Occipital lobe (tissue), 3 donors: ENCODE measurements at places on chromosomes 5 and 9. TPM values are rescaled to one million over a fixed set of nuclear protein-coding genes. Genes with fewer than 3 reads are reported as not detected.

GRCh38 chr5:134523543-134524271 is 1.8 kb upstream of the JADE2 start:
- DNase-seq = no peak

DNA sequence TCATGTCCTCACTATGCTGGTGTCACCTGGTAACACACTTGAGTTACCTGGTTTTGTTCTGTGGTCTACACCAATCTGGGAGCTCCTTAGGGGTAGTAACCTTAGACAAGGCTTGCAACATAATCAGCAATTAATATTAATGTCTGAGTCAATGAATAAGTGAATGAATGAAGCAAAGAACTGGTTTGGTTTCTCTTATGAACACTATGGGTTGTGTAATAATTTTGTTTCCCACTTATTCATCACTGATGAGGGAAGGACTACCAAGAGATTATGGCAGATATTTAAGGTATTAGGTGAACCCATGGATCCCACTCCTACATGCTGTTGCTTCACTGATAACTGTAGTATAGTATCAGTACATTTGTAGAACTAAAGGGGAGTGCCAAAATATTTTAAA is 116.0 kb downstream of the SLC12A2 start:
- no peak for DNase-seq

DNA sequence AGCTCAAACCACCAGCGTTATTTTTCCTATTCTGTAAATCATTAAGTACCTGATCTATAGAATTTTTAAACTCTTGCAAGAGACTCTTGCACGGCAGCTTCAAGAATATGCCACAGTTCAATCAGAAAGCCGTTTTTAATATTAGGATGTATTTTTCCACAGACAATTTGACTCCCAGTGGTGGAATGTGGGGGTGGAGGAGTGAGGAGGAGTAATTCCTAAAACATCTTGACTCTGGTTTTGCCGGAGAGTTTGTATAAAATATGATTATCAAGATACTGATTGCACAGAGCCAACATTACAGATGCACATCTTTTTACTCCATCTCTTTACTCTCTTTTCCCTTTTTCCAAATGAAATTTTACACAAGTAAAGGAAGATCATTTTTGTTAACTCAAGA is 288.3 kb downstream of the ENC1 start:
- DNase-seq = no peak

- DNase-seq = no peak
Measured at GRCh38 chr9:97445119-97445701, 33.3 kb downstream of the TDRD7 start.

DNA sequence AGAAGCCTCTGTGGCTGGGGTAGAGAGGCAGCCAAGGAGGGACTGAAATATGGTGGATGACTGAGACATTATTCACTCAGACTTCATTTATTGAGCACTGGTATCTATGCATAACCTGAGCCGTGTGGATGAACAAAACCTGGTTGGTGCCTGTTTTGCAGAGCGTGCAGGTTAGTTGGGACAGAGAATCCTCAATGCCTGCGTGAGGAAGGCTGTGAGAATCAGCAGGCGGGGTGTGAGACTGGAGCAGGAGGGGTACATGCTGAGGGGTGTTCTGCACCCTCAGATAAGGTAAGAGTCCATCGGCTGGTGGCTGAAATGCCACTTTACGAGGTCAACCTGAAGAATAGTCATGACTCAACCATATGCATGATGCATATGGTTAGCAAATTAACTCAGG is 271.6 kb downstream of the MED10 start:
- DNase-seq = no peak

- DNase-seq = no peak
Measured at GRCh38 chr5:10254686-10255085, 4.6 kb downstream of the CCT5 start.

- DNase-seq = no peak
Measured at GRCh38 chr5:135718151-135718550, 116.3 kb upstream of the SLC25A48 start.

- no peak for DNase-seq
Measured at GRCh38 chr9:6409811-6410210, 3.2 kb upstream of the UHRF2 start.

- DNase-seq = no peak
Measured at GRCh38 chr5:141957367-141957996, 520 bp downstream of the PCDH12 start.

- no peak for DNase-seq
Measured at GRCh38 chr5:127909066-127909465, 174.5 kb upstream of the SLC12A2 start.

DNA sequence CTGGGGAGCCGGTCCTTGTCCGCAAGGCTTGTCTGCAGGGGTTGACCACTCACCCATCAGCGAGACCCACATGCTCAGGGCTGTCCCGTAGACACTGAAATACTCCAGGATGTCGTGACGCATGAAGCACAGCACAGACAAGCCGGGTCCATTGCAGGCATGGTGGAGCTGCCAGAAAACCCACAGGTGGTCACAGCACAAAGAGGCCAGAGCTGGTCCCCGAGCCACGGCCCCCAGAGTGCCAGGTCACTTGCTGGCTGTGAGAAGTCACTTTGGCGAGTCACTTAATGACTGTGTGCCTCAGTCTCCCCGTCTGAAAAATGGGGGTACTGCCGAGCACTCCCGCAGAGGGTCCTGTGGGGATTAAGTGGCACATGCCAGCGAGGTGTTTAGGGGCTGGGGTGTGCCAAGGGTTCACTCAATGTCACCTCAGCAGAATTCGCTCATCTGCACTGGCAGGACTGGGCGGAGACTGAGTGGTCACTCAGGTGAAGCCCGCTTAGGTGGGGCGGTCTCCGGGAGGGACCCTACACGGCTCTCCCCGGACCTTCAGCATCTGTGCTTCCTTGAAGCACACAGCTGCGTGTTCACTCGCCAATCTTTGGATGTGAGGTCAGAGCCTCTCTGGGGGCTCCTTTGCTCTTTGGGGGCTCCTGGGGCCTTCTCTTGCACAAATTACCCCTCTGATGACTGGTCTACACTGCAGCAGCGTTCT is 4.5 kb downstream of the MYMK start:
- no peak for DNase-seq

DNA sequence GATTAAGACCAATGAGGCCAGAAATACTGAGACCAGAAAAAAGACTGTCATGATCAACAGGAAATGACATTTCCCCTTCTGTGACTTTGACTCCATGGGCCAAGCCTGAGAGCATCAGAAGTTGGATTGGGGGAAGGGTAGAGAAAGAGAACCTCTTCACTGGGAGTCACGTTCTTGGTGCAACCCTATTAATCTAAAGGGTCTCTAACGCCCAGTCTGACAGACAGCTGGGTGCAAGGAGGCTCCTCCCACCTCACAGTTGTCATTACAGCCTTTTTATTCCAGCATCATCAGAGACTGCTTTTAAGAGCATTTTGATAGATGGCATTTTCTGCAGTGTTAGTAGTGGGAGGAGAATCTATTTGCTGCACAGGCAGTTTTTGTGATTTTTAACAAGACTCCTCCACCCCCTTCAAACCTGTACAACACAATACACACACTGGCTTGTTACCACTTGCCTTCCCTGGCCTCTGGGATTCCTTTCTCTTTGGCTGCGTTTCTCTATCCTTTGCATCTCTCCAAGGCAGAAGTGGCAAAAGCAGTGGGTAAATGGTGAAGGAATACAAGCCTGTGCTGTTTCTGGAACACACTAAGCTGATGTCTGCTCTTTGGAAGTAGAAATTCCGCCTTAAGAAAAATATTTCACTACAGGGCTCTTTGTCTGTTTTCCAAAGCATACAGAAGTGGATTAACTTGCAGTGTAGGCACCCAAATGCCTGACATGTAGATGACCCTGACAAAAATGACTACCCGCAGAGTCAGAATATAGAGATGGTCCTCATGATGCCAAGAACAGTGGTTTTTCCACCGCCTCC is 310.4 kb upstream of the ZNF608 start:
- DNase-seq = no peak

- DNase-seq = no peak
Measured at GRCh38 chr9:618478-618877, 223.0 kb upstream of the DMRT1 start.

DNA sequence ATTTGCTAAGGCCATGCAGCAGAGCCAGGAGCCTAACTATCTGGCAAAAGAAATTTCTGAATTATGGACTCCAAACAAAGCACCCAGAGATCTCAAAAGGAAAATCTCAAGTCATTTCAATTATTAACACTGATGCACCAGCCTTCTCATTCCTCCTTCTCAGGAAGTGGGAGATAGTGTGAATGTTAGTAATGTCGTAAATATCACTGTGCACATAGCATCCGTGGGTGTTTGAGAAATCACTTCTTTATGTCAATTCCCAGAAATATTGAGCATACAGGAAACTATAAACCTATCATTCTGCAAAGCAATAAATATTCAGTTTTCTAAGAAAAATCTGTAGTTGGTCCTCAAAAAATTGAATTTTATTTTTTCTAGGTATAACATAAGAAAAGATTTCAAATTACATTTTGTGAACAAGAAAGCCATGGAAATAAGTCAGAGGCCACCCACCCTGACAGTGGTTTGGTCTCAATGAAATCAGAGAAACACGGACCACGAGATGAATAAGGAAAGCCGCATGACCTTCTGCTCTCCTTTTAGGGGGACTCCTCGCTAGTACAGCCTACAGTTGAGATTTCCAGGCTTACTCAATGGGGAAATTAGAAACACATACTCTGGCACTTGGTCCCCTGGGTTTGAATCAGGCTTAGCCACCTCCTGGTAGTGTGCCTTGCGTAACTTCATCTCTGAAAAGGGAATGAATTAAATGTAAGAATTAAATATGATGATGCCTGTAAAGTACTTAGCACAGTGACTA is 120.6 kb downstream of the DIRAS2 start:
- no peak for DNase-seq

DNA sequence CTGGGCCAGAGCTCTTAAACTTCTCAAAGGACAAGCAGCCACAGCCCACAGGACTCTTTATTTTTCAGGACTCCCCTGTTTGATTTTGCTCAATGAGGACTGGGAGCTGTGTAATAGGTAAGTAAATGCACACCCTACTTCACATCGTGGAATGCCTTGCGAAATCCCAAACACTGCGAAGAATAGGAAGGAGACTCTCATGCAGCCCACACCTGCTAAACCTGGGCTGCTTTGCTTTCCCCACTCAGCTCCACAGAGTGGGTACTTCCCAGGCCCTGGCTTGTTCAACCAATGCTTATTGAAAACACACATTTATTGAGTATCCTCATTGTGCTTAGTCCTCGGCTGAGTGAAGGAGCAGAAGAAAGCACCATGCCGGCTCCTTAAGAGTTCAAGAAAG is 103.3 kb upstream of the FSTL4 start:
- no peak for DNase-seq

- DNase-seq = no peak
Measured at GRCh38 chr5:111585291-111585690, 73.0 kb upstream of the STARD4 start.

- no peak for DNase-seq
Measured at GRCh38 chr9:68732405-68733020, 27.5 kb downstream of the PIP5K1B start.

- no peak for DNase-seq
Measured at GRCh38 chr5:138160706-138161105, 17.7 kb downstream of the BRD8 start.

GRCh38 chr5:120479066-120479465 is 15.0 kb downstream of the PRR16 start:
- no peak for DNase-seq

DNA sequence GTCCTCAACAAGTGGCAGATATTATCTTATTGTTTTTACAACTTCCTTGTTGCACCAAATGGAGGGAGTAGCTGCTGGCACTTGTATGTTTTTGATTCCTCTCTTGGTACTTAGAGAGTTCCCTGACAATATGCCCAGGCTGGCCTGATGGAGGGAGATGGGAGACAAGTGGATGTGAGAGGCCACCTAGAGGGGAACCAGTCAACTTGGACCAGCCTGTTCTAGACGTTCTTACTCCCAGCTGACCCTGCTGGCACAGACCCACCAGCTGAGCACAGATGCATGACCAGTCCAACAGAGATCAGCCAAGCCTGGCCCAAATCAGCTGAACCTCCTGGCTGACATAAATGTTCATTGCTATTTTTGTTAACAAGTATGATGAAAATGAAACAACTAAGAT is 60.9 kb upstream of the GDNF start:
- no peak for DNase-seq

DNA sequence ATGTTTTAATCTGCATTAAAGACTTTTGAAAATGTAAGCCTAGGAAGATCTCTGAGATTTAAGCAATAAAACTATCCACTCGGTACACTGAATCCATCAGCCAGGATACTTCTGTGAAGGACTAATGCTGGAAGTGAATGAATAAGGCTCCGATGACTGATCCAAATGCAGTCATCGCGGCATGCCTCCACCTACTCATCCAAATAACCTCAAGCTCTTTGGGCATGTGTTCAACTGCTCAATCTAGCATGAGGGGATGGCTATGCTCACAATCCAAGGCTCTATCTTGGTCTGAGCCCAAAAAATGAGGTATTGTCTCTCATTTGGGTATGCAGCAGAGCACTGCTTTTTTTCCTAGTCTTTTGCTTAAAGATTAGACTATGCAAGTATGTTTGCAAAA is 19.2 kb downstream of the MARCHF3 start:
- DNase-seq = no peak

DNA sequence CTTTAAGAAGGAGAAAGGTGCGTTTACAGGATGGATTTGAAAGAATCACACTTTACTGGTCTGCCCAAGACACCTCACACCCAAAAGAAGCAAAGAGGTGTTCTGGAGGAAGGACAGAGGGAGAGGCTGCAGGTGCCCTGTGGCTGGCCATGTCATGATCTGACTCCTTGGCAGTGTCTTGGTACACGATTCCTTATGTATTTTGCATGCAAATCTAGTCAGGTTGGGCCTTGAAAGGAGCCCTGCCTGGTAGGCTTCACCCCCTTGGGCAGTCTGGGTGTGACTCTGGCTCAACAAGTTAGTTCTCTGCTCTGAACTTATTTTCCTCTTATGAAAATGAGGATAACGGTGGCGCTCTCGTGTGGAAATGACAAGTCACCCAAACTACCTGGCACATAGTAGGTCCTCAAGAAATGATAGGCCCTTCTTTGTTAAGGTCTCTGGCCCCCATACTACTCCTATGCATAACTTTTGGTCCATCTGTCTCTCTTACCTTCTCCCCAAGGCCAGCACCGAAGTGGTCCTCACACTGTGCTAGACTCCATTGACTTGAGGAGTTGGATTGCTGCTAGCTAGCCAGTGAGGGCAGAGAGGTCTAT is 212.5 kb downstream of the SEMA6A start:
- no peak for DNase-seq

The TRPM3 gene
- 20.6 TPM for total RNA-seq

The PTCH1 gene
- 8.3 TPM for total RNA-seq

The POLK gene
- total RNA-seq = 56.5 TPM

The SLC25A48 gene
- total RNA-seq = 0.62 TPM
